ENCODE measurements at places on chromosomes 11 and 22.

DNA sequence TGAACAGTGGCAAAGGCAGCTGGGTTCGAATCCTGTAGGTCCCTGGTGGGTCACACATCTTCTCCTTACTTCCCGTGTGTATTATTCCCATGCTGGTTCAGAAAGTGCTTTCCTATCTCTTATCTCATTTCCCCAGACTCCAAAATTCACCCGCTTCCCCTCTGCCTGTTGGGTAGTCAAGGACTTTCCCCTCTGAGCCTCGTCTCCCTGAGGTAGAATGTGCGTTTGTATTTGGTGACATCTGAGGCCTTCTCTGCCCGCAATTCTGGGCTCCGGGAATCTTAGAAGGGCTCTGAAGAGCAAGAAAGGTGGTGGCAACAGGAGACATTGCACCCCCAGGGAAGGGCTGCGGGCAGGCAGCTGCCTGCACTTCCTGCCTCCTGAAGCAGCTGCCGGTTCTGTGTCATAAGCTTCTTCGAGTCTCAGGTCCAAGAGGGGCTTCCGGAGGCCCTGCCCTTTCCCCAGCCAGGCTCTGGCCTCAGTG, 5.9 kb downstream of the LRRC32 start:
- no peak for DNase-seq

DNA sequence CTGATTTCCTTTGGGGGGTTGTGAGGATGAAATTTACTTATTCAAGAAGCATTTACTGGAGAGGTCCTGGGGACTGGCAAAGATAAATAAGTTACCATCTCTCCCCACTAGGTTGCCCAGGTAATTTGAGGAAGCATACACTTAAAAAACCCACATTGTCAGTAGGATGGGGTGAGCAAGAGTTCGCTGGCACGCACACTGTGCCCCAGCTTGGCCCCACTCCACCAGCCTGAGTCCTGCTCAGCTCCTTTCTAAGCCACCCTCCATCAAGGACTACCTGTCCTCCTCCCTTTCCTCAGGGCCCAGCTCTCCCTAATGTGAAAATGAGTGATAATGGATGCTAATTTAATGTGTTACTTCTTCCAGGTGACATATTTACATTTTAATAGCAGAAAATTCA, 216.5 kb upstream of the PLET1 start:
- no peak for DNase-seq

GRCh38 chr11:44315947-44316658, 6.2 kb upstream of the ALX4 start:
- DNase-seq = no peak

- DNase-seq = no peak
These were observed 181.4 kb upstream of the MTMR2 start for GRCh38 chr11:96105197-96105895.

GRCh38 chr22:23221351-23221804, 41.1 kb downstream of the BCR start:
- no peak for DNase-seq

DNA sequence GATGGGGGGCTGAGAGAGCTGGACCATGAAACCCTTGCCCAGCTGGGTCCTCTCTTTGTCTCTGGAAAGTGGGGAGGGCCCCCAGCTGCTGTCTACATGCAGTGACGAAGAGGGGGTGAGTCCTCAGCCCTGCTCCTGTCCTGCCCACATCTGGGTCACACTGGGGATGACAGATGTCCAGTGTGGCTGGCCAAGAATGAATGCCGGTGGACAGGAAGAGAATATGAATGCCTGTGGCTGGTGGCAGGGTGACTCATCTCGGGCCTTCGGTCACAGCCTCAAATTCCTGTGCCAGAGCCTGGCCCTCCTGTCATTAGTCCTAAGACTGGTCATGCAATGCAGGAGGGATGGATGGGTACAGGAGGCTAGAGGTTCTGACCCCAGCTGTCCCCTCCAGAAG, 2.2 kb upstream of the PNPLA3 start:
- DNase-seq = no peak

DNA sequence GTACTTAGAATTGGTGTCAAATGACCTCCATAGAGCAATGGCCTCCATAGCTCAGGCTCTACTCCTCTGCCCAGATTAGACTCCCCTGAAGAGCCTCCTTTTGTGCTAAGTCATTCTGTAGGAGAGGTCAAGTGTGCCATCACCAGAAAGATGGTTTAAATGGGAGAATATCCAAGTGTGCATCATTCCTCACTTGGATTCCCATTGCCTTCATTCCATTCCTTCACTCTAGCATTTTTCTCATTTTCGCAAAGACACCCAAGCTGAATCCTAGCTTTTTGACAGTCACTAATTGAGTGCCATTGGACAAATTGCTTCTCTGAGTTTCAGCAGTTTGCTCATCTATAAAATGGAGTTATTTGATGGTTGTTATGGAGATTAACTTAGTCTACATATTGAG, 16.9 kb downstream of the CLMP start:
- DNase-seq = no peak

GRCh38 chr11:69520186-69520916, 38.9 kb downstream of the LINC01488 start:
- no peak for DNase-seq

Data from NCI-H1105 (cell line).